AG09309 (cell line): ENCODE measurements at places on chromosomes 16 and 17.

DNA sequence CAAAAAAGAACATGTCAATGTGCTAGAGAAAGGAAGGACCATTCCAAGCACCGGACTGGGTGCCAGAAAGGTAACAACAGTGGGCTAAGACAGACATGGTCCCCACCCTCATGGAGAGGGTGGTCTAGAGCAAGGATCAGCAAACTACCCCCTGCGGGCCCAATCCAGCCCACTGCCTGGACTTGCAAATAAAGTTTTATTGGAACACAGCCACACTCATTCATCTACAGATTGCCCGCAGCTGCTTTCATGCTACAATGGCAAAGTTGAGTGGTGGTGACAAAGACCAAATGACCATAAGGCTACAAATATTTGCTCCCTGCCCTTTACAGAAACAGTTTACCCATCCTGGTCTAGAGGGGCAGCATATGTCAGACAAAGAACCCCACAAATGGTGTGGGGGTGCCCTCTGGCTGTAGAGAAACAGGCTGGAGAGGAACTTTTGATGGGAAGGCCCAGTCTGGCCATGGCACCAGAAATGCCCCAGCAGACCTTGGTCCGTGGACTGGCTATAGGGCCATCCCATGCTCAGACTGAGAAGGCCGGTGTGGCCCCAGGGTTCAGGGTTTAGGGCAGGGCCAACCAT, 15.2 kb downstream of the CDH5 start:
- no peak for DNase-seq

GRCh38 chr16:15524966-15525365, 90.6 kb downstream of the BMERB1 start:
- DNase-seq, result no peak

GRCh38 chr17:49715717-49716279, 8.0 kb upstream of the SLC35B1 start:
- no peak for DNase-seq

DNA sequence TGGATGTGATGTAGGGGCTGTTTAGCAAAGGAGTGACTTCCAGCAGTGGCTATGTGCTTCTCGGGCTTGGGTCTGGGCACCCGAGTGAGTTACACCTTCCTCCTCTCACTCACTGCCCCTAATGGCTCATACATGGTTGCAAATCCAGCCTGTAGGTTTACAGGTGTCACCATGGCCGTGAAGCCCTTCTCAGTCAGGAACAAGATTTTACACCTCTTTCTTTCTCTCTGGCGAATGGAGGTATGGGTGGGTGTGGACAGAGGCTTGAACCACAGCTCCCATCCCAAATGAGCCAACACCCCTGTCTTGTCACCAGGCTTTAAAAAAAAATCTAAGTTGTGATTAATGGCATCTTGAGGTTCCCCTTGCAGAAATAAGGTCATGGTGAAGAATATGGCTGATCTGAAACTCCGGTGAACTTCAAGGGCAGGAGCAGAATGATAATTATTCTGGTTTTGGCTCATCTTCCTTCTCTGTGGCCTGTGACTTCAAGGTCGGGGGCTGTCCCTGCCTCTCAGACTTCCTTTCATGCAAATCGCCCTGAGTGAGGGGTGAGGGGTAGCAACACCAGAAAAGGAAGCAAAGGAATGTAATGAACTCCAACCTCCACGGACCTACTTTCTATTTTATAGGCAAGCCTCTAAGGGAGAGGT, 331.2 kb downstream of the MAF start:
- no peak for DNase-seq

- DNase-seq, result no peak
Measured at GRCh38 chr16:66169817-66170216, 196.7 kb upstream of the CDH5 start.

- DNase-seq, result no peak
Measured at GRCh38 chr17:73625991-73626673, 18.1 kb downstream of the SDK2 start.

DNA sequence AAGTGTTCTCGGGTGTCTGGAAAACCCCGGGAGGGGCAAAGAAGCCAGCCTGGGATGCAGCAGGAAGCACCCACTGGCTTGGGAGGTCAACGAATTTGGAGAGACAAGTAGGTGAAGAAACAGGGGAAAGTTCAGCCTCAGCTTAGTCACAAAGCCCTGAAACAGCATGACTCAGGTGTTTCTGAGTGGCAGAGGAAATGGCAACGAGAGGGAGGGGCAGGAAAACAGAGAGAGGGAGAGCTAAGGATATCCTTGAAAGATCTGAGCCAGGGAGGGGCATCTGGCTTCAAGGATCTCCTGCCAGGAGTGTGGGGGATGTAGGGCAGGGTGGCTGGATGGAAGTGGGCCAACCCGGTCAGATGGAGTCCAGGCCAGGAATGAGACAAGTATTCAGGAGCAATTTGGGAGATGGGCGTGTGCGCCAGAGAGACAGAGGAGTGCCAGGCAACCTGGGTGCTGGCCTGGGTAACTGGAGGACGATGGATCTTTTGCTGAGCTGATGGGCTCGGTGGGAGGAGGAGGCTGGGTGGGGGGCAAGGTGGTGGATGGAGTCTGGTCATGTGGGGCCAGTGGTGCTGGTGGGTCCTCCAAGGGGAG, 27.2 kb downstream of the ABCC3 start:
- peak; percentile 72 for DNase-seq

- DNase-seq, result no peak
Measured at GRCh38 chr16:9966569-9967157, 215.6 kb downstream of the GRIN2A start.

DNA sequence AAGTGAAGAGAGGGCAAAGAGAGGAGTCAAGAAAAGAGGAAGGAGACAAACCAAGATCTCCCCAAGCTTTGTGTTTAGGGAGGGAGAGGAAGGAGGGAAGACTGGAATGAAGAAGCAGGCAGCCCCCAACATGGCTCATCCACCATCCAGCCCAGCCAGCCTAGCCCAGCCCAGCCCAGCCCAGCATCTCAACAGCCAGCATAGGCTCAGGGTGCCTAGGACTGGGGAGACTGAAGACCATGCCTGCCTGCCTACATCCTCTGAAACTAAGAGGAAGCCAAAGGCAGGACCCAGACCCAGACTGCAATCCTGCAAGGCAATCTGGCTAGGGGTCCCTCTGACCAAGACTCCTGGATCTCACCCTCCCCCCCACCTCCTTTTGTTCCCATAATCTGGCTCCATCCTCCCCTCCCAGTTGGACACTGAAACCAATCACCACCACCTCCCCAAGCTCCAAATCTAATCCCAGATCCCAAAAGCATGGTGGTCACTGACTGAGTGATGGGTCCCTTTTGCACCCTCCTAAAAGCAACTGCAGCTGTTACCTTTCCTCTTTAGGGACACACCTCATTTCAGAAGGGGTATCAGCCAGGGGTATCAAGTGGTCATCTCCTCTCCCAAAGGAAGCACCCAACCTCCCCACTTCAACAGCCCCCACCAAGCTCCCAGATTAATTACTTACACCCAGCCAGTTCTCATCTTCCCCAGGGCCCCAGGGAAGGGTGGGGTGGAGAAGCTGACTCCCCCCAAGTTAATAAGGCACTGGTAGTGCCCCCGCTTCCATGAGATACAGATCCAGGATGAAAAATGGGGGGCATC, 1.2 kb downstream of the HDAC5 start:
- no peak for DNase-seq

- DNase-seq, result no peak
Measured at GRCh38 chr17:42309986-42310786, 21.9 kb downstream of the STAT5A start.

DNA sequence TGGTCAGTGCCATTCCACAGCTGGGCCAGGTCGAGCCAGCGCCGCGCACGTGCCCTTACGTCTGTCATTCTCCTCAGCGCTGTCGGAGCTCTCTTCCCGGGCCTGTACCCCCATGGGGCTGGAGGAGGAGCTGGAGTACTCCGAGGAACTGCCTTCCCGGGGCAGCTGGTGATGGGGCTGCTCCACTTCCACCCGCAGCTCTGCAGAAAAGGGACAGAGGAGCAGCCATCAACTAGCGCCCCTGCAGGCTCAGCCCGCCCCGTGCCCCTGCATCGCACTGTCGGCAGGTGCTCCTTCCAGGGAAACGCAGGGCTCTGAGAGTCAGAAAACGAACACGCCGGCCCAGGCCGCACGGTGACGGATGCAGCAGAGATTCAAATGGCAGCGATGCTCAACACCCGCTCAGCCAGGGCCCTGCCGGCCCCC, 20.9 kb downstream of the MAP1LC3B start:
- DNase-seq, result no peak

- no peak for DNase-seq
Measured at GRCh38 chr16:29009050-29009837, 24.4 kb downstream of the LAT start.

DNA sequence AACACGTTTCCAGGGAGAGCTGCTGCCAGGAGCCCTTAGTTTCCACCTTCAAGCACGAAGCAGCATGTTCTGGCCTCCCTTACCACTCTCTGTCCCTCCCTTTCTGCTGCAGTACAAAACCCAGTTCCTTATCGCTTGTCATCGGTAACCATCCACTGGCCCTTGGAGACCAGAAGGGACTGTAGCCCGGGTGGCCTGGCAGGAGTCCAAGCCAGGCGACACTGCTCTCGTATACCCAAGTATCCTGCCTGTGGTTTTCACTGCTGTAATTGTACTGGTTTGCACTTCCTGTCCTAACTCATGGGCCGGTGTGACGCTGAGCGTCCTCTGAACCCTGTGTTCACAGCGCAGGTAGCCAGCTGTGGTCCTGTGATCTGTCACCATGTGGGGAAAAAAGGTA, 81.1 kb downstream of the MAF start:
- no peak for DNase-seq

- no peak for DNase-seq
Measured at GRCh38 chr17:1322014-1322428, 42.6 kb downstream of the TRARG1 start.

- DNase-seq, result no peak
Measured at GRCh38 chr16:8937803-8938202, 25.9 kb downstream of the USP7 start.

DNA sequence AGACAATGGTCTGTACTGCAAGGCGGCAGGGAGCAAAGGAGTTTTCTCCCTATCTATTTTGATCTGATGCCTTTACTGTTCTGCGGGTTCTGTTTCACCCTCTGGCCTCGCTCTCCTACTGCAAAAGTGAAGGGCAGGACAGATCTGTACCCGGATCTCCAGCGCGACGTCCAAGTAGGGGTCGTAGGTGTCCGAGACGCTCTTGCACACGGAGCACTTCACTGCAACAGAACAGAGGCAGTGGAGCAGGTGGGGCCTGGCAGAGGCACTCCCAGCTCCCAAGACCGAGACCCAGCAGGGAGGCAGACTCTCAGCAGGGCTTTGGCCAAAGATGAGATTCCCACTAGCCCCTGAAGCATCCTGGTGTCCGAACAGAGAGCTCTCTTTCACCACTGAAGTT, 19.8 kb downstream of the USP36 start:
- DNase-seq, result no peak

- peak; percentile 64 for DNase-seq
Measured at GRCh38 chr17:70405492-70406220, 236.3 kb downstream of the KCNJ2 start.

- peak; percentile 23 for DNase-seq
Measured at GRCh38 chr16:74577882-74578366, 29.0 kb downstream of the GLG1 start.

DNA sequence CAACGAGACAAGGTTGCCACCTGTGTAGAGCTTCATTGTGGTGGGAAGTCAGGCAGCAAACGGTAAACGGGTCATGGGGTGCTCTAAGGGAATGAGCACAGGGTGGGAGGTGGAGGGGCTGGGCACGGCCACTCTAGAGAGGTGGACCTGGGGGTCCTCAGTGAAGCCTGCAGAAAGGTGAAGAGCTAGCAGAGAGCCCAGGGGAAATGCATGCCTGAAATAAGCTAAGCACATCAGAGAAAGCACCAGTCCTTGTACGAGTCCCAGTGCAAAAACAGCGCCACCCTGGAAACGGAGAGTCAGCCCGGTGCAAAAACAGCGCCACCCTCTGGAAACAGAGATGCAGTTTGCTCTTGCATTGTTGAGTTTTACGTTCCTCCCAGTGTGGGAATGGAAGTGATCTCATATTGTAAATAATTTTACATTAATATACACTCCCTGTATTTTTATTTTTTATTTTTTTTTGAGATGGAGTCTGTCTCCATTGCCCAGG, 65.0 kb downstream of the TBC1D16 start:
- no peak for DNase-seq

- no peak for DNase-seq
Measured at GRCh38 chr16:57555831-57556230, 13.4 kb downstream of the ADGRG5 start.

DNA sequence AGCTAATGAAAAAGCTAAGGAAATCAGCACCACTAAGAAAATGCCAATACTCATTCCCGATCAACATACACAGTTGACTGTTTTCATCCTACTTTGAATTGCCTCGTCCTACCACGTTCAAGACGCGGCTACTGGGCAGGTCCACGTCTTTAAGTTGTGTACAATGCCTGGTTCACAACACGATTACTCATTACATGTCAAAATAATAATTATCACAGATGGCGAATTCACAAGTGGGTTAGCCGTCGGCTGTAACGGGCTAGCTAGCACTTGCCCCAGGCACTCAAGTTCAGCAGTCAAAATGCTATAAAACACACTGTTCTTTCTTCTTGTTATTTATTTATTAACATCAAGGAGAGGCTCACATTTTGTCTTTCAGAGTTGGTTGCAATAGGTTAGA, 124.2 kb downstream of the ZFHX3 start:
- no peak for DNase-seq
